ENCODE measurements at places on chromosomes 13 and 19. TPM values are rescaled to one million over a fixed set of nuclear protein-coding genes. Genes with fewer than 3 reads are reported as not detected.

DNA sequence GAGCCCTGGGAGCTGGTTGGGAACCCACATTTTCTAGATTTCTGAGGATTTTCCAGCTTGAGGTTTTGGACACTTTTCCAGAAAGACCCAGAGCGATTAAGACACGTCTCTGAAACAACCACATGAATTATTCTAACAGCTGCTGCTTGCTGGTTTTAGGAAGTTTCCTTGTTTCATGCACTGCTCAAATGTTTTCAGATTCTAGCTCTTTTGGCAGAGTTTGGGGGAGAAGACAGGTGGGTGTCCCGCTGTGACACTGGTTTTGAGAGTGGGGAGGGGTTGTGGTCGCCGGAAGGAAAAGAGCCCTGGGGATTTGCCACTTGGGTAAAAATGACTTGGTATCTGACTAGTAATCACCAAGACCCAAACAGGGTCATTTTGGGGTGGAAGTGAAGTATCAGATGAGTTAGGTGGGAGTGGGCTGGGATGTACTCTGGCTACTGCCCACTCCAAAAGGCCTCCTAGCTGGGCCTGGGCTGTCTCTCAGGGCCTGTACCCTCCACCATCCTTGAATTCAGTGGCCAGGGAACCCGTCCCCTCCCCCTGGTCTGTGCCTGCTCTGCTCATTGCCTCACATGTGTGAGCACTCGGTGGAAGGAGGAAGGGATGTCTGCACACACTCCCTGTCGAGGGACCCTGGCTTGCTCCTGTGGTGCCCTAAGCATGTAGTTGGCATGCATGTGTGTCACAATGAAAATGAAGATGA lies 13.2 kb downstream of the GATAD2A start:
- no peak for DNase-seq

DNA sequence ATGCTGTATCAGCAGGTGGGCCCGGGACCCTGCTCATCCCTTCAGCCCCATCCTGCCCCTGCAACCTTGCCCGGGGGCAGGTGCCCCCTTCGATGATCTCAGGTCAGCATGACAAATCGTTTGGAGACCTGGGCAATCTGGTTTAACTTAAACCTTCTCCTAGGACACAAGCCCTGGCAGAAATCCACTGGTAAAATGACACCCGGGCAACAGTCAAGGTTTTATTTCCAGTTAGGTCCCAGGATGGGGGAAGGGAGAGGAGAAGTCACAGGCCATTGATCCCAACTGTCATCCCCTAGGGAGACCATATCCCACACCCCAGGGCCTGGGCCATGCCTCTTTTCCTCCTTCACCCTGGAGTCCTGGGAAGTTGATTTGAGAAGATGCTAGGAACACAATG lies 1.8 kb upstream of the PLIN5 start:
- DNase-seq = no peak

DNA sequence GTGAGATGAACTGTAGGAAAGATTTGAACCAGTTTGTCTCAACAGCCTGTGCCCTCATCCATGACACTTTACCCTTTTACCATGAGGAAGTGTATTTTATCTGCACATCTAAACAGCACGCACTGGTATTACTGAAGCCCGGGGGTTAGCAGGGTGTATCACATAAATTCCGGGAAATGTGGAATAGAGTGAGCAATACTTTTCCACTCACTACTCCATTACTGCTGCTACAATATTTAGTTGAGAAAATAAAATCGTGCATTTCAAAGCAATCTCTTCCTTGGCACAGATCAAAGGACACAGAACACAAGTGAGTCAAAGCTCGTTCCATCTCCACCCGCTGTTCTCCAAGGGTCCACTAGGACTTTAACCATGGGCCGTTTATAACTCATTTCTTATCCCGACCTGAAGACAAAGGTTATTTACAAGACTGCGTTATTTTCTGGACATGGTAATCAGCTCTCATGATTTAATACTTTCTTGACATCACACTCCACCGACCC lies 35.2 kb downstream of the STK24 start:
- no peak for DNase-seq

DNA sequence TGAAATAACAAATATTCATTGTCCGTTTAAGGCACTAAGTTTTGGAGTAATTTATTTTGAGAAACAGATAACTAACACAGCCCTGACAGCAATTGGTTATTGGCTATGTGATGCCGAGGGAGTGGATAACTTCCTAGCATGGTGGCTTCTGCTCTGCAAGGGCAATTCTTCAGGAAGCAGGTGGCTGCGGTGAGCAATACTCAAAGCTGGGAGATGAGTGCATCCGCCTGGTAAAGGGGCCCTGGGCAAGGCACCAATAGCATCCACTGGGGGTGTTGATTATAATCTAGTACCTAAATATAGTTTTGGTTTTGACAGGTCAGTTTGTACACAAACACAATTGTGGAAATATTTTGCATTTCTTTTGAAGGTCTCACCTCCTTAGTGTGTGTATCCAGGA lies 41.0 kb downstream of the CCDC70 start:
- DNase-seq = no peak

DNA sequence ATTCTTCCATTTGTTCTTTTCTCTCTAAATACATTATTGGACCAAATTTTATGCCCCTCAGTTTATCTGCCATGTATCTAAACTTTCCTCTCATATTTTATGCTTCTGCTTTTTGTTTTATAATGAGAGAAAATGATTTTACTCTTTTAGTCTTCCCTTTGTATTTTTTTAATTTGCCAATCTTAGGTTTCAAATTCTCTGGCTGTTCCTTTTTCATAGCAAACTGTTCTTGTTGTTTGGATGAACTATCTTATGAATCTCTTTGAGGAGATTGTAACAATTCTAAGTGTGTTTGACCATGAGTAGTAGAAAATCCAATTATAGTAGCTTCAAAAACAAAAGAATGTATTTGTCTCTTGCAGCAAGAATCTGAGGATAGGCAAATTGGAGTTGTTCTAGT lies 290.5 kb downstream of the NDFIP2 start:
- DNase-seq = no peak

DNA sequence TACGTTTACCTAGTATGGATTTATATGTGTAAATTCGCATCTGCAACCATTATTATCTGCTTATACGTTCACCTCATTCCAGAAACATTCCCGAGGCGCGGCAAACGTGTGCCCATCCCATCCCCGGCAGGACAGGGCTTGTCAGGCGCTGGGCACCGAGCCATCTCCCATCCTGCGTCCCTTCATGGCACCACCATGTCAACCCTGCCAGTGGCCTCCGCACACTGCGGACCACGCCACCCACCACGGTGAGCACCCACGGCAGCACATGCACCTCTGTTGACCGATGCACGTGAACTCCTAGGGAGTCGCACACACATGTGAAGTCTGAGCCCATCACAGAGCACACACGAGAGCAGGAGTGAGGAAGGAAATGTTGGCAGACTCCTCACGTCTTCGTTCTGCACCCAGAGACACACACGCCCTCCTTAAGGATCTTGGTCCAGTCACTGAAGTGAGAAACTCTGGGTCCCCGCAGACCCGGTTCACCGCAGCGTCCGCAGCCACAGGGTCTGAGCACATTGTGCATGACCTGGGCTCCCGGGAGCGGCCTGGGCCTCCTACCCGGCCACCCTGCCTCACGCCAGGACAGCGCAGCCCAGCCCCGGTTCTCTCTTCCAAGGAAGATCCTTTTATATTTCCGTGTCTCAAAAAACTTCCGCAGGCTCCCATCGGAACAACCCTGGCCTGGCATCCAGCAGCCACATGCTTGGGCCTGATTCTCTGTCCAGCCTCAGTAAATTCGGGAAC lies 68.4 kb upstream of the C13orf46 start:
- DNase-seq = no peak

Gene MED4
- total RNA-seq = 47.7 TPM

All from activated T-cell treated with anti-CD3 and anti-CD28 coated beads, Interleukin-2, amount 50 U/mL, for 4 hours (primary cell).